Dermis microvascular lymphatic vessel endothelial cell (primary cell): ENCODE measurements at places on chromosomes 16 and 17. TPM values are rescaled to one million over a fixed set of nuclear protein-coding genes. Genes with fewer than 3 reads are reported as not detected.

The EPN3 gene
- 0.13 TPM in 1 of 2 replicates, not detected in the other for total RNA-seq

The PPP1R27 gene
- total RNA-seq = not detected in 2 replicates

The CNTNAP1 gene
- total RNA-seq = 11.5 and 13.6 TPM in 2 replicates

The ARL2BP gene
- total RNA-seq = 50.2 and 61.0 TPM in 2 replicates

The SULT1A4 gene
- 9.6 and 17.7 TPM in 2 replicates for total RNA-seq

The SPATA22 gene
- 1.7 TPM in 1 of 2 replicates, not detected in the other for total RNA-seq

The PTX4 gene
- under 0.01 and 0.13 TPM in 2 replicates for total RNA-seq

The NOXO1 gene
- total RNA-seq = 0.13 TPM in 1 of 2 replicates, not detected in the other

The CSH1 gene
- total RNA-seq = not detected in 2 replicates

The WFDC1 gene
- total RNA-seq = not detected in 2 replicates

The PROCA1 gene
- 0.25 and 0.26 TPM in 2 replicates for total RNA-seq

The CD19 gene
- total RNA-seq = not detected in 2 replicates

The PARD6A gene
- 2.0 and 2.3 TPM in 2 replicates for total RNA-seq
